ENCODE measurements at places on chromosomes 12 and 14. TPM values are rescaled to one million over a fixed set of nuclear protein-coding genes. Genes with fewer than 3 reads are reported as not detected.

Gene GCH1
- total RNA-seq = 9.2 TPM

Gene DPY19L2
- 3.4 TPM for total RNA-seq

GRCh38 chr14:99510556-99511139 lies 29.4 kb downstream of the CCNK start:
- peaks cover 14% of the 10 kb centered on the region for H3K4me1 ChIP-seq
- peaks cover 40% of the 10 kb centered on the region for H3K36me3 ChIP-seq
- H3K27me3 ChIP-seq = no peaks in the 10 kb centered on the region
- DNase-seq = no peak
- no peak overlapping the region for H3K27ac ChIP-seq
- no peak overlapping the region for H3K4me3 ChIP-seq

GRCh38 chr14:61561104-61561503 lies 134.2 kb upstream of the HIF1A start:
- no peak overlapping the region for H3K27ac ChIP-seq
- no peaks in the 10 kb centered on the region for H3K27me3 ChIP-seq
- H3K4me3 ChIP-seq = no peak overlapping the region

Data from WTC11 (cell line).